ENCODE measurements at places on chromosomes 2 and 18.

GRCh38 chr18:75211953-75212750 lies 1.6 kb downstream of the TSHZ1 start:
- peak; percentile 17 for DNase-seq

DNA sequence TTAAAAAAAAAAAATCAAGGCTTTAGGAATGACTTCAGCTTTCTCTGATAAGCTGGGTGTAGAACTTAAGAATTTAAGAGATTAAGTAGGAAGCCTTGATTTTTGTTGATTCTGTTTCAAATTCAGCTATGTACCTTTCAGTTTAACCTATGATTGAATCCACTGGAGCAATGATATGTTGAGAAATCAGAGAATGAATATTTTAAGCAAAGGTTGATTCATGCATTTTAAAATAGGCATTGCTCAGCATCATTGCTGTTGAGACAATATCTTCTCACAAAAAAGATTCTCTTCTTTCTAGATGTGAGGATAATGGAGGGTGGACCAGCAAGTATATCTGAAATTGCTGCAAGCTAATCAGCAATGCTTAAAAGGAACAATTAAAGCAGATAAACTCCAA lies 109.8 kb downstream of the MAP3K20 start:
- DNase-seq = no peak

DNA sequence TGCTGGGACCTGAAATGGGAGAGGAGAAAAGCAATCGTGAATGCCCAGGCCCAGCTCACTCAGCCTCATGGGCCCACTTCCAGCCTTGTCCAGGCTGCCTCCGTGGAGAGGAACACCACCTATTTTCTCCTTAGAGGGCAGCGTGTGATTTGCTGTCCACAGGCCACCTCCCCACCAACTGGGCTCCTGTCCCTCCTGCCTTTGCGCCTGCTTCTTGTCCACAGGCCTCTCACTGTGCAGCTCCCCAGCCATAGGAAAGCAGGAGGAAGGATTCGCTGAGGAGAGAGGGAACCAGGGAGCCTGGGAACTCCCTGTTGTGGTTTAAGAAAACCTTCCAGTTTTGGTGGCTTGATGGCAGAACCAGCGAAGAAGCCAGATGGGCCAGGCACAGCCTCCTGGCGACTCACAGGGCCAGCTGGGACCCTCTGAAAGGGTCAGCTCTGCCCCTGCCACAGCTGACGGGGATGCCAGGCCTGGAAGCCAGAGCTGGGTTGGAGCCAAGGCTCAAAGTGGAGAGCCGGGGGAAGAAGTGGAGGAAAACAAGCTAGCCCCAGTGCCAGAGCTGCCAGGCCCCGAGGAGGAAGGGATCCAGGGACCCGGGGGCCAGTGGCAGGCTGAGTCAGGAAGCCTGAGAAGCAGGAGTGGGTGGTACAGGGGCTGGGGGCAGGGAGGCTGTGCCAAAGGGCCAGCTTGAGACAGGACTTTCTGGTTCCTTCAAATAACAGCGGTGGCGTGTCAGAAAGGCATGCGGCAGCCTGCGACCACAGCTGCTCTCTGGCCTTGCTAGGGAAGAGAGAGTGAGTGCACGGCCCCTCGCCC lies 9.9 kb downstream of the TMBIM1 start:
- no peak for DNase-seq

GRCh38 chr2:39215545-39215944 lies 28.2 kb downstream of the CDKL4 start:
- DNase-seq = no peak

- no peak for DNase-seq
Observed at GRCh38 chr2:112583497-112584133, 794 bp upstream of the CHCHD5 start.

GRCh38 chr2:31322371-31322770 lies 88.4 kb downstream of the EHD3 start:
- no peak for DNase-seq

DNA sequence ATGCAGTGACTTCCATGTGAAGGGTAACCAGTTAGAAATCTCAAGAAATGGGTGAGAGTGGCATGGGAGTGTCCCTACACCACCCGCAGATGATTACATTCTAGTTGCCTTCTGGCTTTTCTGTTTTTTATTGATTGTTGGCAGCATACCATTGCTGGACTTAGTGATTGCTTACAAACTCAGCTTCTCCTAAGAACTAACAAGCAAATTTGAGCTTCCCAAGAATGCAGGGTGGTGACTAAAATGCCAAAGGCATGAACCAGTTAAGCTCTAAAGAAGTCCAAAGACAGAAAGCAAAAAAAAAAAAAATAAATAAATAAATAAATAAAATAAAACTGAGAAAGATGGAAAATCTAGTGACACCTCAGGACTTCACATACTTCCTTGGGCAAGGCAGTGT lies 245.5 kb upstream of the PARD3B start:
- DNase-seq = no peak

DNA sequence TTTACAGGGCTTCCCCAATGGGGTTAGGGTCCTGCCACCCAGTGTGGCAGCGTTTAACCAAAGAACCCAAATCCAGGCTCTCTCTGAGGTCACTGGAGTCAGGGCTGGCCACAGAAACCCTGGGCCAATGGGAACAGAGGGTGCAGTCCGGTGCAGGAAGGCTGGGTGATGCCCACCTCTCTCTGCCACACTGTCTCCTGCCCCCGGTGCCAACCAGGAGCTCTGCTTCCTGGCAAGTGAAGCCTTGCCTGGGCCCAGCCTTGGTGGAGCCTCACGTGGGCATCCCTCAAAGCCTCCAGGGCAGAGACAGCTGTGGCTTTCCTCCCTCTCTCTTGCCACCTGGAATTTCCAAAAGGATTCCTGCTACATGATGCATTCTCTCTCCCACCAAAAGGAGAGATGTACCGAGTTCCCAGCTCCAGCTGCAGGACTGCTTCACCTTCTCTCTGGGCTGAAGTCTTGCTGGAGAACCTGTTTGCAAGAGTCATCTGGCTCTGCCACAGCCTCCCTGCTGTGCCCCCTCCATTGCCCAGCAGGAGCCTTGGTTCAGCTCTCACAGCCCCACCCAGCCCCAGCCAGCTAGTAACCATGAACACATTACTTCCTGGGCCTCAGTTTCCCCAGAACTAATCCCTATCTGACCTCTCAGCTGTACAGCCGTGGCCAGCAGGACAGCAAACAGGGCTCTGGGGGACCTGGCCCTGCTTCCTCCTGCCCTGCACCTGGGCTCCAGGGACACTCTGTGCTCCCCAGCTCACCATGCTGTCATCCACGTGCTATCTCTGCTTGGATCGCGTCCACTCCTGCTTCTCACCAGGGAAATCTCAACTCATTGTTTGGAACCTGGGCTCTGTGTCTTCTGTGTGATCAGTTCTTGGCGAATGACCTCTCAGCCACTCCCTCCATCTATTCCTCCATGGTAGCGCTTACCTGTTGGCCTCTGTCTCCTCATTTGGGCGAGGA lies 43.4 kb downstream of the KCNF1 start:
- DNase-seq = no peak

DNA sequence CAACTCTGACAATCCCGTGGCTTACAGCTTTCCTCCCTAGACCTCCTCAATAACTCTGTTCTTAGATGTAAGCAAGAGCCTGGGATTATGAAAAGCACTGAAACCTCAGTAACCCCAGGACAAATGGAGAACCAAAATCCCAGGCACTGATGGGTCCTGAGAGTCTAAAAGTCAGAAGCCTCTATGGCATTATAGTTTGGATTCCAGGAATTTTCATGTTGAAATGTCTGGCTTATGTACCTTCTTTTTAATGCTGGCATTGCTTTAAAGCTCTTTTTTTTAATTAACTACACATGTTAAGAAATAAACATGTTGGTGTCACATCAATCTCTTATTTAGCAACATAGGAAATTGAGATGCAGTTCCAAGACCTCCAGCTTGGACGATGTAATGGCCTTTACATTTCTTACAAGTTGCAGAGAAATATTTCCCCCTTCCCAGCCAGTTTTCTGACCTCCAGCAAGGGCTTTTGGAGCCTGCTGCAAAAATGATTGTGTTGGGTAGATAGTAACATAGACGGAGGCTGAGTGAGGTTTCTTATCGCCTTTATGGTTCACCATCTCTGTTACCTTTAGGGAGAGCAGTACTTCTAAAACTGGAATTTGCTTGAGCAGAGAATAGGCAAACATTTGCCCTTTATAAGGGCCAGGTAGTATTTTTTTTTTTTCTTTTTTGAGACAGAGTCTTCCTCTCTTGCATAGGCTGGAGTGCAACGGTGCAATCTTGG lies 84.8 kb upstream of the RASGRP3 start:
- no peak for DNase-seq

DNA sequence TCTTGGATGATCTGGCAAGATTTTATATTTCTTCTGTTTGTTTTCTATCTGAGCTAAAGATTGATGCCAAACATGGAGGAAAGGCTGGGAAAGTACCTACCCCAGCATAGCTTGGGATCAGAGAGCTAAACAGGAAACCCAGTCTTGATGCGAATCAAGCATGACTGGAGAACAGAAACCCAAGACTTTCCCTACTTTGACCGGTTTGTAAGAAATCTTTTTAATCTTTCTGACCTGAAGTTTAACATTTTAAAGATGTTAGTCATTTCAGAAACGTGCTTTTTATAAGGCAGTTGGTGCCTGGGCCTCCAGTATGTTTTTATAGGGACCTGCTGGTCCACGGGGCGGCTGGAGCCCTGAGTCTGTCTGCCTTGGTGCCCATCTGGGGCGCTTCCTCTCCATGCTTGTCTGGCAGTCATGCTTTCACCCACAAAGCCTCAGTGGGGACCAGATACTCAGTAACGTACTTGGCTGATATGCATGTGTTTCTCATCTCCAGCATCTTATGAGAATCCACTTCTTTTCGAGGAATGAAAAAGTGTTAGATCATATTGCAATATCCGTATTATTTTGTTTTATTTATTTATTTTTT lies 266.5 kb downstream of the PTGR3 start:
- DNase-seq = no peak

DNA sequence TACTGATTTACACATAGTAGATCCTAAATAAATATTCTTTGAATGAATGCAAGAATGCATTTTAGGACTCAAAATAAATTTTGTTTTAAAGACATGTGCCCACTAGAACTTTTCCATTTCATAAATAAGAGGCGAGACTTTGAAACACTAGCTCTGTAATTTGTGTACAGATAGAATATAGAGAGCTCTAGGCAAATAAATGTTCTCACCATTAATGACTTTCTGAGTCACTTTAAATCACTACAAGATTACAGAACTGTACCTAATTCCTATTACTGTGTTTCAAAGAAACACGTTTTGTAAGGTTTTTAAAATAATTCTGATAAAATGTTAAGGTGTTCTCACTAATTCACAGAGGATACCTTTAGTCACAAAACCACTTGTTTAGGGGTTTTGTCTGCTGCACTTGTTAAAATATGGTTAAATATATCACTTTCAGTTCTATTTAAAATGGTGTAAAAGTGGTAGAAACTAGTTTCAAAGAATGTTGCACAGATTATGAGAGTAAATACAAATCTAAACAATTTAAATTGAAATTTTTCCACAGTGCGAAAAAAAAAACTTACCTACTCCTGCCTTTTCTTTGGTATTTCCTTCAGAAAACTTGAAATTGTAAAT lies 158.7 kb upstream of the ZC3H15 start:
- no peak for DNase-seq

- DNase-seq = no peak
Observed at GRCh38 chr2:207501802-207502576, 27.8 kb upstream of the CREB1 start.

GRCh38 chr2:21411741-21412140 lies 288.0 kb downstream of the TDRD15 start:
- no peak for DNase-seq

- no peak for DNase-seq
Observed at GRCh38 chr2:76953733-76954347, 568.3 kb downstream of the LRRTM4 start.

DNA sequence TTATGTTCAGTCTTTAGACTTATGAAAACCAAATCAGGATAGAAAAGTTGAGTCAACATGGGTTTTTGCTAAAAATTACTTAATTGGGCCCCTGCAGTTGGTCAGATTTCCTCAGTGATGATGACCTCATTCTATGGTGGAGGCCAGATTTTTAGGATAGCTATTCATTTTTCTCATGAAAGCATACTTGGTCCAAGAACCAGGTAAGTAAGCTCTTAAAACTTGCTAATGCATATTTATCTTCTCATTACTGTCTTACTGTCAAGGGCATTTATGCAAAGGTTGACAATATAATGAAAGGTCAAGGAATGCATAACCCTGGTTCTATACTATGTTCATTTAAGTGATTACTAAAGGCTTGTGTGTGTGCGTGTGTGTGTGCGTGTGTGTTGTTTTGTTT lies 650.6 kb downstream of the SATB2 start:
- no peak for DNase-seq

- no peak for DNase-seq
Observed at GRCh38 chr2:160726046-160726445, 232.4 kb upstream of the RBMS1 start.

DNA sequence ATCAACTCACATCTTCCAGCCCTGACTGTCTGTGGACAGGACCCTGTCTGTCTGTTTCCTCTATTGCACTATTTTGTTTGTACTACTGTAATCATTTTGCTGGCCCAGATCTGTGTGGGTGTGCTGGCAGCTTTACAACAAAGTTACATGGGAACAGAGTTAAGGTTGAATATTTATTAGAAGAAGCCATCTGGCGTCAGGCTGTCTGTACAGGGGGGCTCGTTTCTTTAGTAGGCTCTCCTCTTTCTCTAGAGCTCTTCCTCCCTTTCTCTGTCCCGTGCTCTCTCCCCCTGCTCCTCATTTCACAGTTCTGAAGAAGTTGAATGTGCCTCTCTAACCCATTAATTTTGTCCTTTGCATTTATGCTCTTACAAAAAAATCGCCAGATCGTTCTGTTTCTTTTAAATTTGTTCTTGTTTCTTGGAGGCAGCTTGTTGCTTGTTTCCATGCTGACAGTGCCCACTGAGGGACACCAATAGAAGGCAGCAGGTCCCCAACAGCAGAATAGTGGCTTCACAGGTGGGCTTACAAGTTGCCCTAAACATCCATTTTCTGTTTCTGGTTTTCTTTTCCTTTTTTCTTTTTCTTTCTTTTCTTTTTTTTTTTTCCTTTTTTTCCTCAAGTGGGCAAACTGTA lies 315.2 kb upstream of the ZEB2 start:
- no peak for DNase-seq

DNA sequence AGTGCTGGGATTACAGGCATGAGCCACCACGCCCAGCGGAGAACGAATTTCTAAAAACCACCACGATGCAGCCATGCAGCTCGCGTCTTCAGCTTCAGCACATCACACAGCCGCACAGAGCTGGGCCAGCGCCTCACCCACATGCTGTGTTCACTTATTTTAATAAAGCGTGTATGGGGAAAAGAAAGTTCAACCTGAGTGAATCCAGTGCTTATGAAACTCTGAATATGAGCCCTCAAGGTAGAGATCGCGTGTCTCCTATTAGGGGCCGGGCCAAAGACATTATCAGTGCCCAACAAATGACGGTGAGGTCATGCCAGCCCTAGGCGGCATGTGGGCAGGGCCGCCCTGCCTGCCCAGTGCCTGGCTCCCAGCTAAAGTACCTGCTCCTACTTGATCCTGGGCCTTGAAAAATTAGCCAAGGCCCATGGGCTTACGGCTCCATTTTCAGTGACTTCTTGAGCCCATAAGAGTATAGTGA lies 44.3 kb downstream of the SPRED2 start:
- DNase-seq = no peak

Measured in activated T-helper 9 cell treated with anti-CD3 and anti-CD28 coated beads, Interleukin-2, amount 50 U/mL, for 16 hours (primary cell).